ENCODE measurements at places on chromosomes 6 and 20.
A peak's percentile ranks its signal among the peaks of the same experiment; 100 is the strongest.

DNA sequence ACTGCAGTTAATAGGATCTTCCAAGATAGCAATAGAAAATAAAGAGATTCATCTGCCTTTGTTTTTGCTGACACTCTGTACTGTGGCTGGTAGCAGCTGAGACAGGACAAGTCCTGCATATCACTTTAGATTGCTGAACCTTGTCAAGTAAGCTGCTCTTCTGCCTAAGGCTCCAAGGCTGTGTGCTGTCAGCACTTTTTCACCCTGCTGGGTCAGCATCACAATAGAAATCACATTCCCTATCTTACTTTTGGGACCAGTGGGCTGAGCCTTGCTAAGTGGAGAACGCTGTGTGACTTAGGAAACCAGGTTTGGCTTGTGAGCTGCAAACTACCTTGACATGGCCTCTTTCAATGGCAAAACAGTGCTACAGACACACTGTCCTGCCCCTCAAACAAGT, 263.9 kb downstream of the FRK start:
- no peak for DNase-seq

DNA sequence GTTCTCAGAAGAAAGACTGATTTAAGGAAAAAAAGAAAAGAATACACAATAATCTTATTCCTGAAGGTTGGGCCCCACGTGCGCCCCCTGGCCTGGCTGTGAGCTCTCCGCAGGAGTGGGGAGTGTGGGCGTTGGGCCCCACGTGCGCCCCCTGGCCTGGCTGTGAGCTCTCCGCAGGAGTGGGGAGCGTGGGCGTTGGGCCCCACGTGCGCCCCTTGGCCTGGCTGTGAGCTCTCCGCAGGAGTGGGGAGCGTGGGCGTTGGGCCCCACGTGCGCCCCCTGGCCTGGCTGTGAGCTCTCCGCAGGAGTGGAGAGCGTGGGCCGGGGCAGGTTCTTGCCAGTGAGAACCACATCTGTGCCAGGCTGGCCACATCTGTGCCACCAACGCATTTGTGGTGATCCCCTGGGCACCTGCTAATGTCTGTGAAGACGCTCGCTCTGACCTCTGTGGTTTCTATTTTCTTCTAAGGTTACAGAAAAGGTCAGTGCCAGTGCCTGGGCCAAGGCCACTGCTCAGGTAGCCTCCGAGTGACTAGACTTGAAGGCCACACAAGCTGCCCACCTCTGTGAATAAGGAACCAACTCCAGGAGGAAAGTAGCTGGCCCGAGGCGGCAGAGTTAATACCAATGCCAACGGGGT, 41.0 kb downstream of the WDR27 start:
- DNase-seq: no peak

- DNase-seq: no peak
Observed at GRCh38 chr6:144153971-144154370, 3.7 kb downstream of the STX11 start.

- no peak for DNase-seq
Observed at GRCh38 chr20:63021356-63022321, 14.9 kb upstream of the BHLHE23 start.

DNA sequence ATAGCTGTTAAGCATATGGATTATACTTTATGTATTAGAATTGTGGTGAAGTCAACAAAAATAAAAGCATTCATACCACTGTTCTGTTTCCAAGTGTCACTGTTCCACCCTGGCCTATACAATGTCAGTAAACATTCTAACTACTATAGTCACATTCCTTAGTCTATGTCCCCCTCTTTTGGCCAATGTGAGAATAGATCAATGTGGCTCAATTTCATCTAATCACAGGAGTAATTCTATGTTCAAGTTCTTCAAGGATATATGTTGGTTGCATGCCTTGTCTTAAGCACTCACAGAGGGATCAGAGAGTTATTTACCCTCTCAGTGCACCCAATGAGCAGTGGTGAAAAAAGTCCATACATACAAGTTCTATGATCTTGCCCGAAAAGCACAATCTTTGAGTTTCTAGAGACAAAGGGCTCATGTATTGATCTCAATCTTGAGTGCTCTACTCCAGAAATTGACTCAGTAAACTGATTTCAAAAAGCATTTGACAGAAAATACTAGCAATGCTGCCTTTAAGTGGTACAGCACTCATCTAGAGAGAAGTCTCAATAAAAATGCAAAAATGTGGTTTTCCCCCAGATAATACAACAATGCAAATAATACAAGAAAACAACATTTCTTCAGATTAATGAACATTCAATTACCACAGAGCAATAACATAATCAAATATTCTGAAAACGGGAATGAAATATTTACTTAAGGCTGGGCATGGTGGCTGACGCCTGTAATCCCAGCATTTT, 16.5 kb downstream of the SMLR1 start:
- no peak for DNase-seq

DNA sequence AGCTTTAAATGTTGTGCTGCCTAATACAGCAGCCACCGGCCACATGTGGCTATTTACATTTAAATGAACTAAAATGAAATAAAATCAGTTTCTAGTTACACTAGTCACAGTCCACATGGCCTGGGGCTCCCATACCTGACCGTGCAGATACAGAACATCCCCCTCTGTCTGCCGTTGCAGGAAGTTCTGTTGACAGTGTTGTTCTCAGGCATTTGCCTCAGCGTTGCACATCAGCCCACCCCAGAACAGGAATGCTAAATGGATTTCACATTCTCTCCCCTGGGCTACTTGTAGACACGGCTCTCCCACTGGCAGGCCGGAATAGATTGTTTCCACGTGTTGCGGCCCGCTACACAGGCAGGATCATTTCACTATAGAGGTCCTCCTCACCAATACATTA, 26.3 kb downstream of the JAG1 start:
- DNase-seq: no peak

DNA sequence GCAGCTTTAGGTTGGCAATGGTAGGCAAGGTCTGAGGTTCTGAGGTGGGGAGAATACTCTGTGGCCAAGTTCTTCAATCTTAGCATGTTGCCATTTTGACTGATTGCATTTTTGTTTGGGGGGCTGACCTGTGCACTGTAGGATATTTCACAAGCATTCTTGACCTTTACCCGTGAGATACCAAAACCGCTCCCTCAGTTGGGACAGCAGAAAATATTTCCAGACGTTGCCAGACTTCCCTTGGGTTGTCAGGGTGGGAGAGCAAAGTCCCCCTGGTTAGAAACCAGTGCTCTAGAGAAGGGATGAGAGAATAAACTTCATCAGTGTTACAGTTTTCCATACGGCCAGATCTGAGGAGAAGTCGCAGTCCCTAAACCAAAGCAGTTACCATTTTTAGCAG, 279.6 kb downstream of the TFAP2B start:
- DNase-seq: no peak

DNA sequence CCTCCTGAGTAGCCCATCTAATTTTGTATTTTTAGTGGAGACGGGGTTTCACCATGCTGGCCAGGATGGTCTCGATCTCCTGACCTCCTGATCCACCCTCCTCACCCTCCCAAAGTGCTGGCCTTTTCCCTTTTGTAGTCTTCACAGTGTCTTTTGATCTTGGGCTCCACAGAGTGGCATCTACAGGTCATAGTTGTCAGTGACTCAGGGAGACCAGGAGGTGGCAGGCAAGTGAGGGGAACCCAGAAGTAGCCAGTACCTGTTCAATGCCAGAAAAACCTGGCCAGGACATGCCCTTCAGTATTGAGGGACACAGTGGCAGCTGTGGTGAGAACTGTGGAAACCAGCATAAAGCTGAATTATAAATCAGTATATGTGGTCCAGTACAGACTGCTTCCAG, 19.6 kb downstream of the RPP21 start:
- no peak for DNase-seq

DNA sequence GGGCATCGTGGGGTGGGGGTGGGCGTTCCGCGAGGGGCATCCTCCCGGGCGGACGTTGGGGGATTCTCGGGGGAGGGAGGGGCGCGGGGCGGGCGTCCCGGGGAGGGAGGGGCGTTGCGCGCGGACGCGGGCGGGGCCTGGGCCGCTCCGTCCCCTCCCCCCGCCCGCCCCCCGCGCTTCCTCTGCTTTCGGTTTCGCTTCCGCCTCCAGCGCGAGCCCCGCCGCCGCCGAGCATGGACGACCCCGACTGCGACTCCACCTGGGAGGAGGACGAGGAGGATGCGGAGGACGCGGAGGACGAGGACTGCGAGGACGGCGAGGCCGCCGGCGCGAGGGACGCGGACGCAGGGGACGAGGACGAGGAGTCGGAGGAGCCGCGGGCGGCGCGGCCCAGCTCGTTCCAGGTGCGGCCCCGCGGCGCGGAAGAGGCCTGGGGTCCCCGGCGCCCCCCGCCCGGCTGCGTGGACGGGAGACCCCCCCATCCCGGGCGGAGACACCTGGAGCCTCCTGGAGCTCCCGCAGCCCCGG, at the start of gene OGFR:
OGFR (plus strand) TSS at position 209 of the 528 bp plus-strand sequence; CDS start at position 234, 25 bp downstream.
- peak; percentile 44 for DNase-seq

All from stimulated activated CD4-positive, alpha-beta T cell treated with anti-CD3 and anti-CD28 coated beads, Interleukin-12 subunit alpha, Interleukin-12 subunit beta, amount 100 ng/mL, for 24 hours (primary cell).